ENCODE measurements at places on chromosomes 6 and 20. TPM values are rescaled to one million over a fixed set of nuclear protein-coding genes. Genes with fewer than 3 reads are reported as not detected.

DNA sequence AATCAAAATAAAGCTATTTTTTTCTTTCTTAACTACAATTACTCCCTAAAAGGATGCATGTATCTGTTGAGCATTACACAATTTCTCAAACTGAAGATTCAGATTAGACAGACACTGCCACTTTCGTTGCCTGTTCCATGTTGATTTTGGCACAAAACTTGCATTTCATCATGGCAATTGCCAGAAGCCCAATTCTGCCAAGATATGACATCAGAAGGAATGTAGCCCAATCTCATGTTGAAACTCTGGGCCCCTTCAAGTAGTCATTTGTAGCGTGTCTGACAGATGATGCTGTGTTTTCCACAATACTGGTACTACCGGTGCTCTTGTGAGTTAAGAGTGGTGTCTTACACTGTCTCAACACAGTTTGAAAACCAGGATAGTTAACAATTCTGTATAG, 705.4 kb downstream of the PTPRT start:
- DNase-seq: peak; percentile 22

GRCh38 chr6:49639177-49639817, 2.7 kb upstream of the RHAG start:
- DNase-seq: no peak

DNA sequence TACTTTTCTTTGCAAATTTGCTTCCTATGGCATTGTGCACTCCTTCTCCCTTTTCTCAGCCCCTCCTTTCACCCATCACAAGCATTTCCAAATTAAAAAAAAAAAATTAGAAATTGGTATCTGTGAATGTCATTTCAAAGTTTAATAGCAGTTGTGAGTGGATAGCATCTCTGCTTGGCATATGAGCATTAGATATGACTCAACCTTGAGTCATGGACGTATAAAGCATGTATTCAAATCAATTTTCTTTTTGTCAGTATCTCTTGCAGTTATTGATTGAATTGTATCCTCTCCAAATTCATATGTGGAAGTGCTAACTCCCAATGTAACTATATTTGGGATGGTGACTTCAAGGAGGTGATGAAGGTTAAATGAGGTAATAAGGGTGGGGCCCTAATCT, 60.1 kb upstream of the MAP3K7 start:
- DNase-seq: no peak

GRCh38 chr6:53937461-53937860, 142.7 kb downstream of the LRRC1 start:
- no peak for DNase-seq

- no peak for DNase-seq
These were observed 86.2 kb upstream of the SNAP25 start for GRCh38 chr20:10132387-10132786.

DNA sequence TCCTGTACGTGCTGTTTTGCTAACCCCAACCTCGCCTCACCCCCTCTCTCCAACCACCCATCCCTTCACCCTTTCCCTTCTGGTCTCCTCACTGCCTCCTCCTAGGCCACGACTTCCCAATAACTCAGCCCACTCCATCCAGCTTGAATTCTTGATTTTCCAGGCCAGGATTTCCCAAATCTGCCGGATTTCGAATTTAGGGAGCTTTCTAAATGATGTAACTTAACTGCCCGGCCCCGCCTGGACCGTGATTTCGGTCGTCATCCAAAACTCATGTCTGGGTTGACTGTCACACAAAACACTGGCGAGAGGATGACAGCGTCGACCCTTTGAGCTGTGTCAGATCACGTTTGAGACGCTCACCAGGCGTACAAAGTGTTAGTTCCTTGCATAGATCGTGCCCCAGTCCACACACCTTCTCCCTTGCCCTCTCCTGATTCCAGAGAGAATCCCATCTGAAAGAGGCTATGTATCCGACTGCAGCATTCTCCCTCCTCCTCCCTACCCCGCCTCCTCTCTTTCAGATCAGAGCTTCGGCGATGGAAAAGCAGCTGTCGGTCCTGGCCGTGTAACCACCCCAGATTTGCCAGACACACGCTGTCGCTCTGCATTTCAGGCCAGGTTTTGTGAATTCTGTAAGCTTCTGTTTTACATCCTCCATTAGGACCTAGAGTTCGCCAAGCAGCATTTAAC, 168.2 kb downstream of the GPX5 start:
- DNase-seq: no peak

DNA sequence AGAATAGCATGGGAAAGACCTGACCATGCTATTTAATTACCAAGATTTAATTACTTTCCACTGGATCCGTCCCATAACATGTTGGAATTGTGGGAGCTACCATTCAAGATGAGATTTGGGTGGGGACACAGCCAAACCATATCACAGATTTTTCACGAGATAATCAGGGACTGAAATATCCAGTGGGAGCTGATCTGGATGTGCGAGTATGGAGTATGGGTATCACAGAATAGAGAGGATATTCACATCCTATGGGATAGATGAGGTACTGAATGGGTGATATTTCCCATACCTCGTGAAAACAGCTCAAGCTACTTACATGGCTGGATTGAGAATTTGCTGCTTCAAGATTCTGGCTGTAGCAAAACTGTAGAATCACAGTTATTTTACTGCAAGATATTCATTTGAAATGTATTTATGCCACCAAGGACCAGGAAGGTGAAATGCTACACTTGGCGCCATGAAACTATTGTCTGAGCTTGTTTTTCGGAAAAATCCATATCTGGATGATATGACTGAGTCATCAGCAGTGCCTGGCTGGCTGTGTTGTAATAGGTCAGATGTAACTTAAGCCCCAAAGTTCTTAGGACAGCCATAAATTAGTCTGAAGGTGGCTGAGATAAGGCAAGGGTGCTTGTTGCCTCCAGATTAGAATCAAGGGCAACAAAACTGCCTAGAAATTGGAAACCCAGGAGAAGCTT, 29.8 kb downstream of the KCNS1 start:
- DNase-seq: no peak

DNA sequence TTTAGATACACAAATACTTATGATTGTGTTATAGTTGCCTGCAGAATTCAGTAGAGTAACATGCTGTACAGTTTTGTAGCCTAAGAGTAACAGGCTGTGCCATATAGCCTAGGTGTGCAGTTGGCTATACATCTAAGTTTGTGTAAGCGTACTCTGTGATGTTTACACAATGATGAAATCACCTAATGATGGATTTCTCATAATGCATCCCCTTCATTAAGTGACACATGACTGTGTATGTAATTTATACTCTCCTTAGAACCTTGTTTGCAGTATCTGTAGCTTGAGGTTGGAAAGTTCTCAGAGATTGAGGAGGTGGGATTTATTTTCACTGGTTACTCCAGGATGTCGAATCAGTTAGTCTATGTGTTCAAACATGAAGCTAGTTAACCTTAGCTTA, 67.0 kb upstream of the TMEM30A start:
- DNase-seq: no peak

DNA sequence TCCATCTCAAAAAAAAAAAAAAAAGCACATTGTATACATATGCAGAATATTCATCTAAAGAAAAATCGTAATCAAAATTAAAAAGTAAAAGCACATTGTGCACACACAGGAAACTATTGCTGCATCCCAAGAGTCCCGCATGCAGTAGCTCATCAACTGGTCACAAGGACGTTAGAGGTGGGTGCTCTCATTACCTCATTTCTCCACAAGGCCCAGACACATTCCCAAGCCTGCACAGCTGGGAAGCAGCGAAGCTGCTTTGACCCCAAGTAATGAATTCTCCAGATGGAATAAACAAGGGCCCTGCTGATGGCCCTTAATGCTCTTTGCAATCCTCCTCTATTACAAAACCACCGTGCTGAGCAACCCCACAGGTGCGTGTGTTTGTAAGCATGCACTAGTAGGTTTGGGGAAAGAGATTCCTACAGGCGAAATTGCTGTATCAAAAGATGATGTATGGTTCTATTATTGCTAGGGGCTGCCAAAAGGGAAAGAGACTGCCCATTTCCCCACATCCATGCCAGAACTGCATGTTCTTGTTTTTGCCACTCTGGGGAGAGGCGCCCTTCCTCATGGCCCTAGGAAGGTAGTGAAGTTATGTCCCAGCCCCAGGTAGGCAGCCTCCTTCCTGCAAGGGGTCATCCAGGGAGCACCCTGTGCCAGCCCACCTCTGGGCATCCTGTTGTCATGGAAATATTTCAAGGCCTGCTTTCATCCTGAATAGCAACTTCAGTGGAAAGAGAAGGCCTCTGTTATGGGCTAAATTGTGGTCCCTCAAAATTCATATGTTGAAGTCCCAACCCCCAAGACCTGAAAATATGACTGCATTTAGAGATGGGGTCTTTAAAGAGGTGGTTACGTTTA, 34.6 kb upstream of the PTGIS start:
- no peak for DNase-seq

DNA sequence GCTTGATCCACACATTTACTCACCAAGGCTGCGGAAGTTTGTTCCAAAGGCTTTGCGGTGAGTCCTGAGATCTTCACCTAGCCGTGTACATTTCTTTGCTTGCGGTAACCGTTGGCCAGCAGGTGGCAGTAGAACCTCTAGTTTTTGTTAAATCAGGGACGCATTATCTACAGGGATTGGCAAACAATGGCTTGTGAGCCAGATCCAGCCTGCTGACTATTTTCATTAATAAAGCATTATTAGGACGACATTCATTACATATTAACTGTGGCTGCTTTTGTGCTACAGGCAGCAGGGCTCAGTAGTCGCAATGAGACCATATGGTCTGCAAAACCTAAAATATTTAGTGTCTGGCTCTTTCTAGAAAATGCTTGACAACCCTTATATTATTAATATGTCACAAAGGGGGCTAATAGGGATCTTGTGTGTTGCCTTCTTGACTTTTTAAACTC, 174.1 kb downstream of the DOK5 start:
- DNase-seq: peak; percentile 89

GRCh38 chr6:845101-845500, 152.2 kb upstream of the EXOC2 start:
- DNase-seq: no peak

DNA sequence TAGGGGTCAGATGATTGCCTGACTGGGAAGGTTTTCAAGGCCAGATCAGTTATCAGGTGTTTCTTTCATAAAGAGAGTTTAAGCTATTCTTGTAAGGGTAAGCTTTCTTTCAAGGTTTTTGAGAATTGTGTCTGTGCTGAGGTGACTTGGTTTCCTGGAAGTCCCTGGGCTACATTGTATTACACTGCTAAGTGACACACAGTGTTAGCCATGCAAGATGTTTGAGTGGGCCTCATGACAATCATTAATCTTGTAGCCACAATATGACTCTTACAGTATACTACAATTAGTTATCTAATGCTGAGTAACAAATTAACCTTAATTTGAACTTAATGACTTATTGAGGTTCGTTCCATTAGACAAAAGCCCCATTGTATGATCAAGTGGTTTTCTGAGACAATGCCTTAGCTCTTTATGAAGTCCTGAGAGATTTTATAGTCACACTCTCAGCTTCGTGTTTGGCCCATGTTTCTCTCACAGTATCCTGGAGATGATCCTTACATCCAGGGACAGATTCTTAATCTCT, 186.7 kb downstream of the RPS12 start:
- DNase-seq: no peak

GRCh38 chr20:10671221-10671918, 2.4 kb downstream of the JAG1 start:
- DNase-seq: peak; percentile 75

DNA sequence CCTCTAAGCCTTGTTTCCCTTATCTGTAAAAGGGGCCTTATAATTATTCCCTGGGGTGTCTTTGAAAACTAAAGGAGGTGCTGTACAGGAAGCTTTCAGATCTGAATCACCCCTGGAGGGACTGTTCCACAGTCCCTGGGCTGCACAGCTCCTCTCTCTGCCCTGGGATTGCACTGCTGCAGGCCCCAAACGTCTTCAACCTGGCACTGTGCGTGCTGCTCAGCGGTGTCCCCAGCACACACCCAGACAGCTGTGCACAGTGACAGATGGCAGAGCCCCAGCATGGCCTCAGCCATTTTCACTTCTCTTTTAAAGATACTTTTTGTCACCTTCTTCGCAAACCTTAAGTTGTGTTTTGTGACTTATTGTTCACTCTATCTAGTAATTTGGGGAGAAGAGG, 50.7 kb upstream of the INSM1 start:
- DNase-seq: no peak

- no peak for DNase-seq
These were observed 11.1 kb downstream of the LMBRD1 start for GRCh38 chr6:69785697-69786096.

- no peak for DNase-seq
These were observed 35.2 kb upstream of the NOP56 start for GRCh38 chr20:2617099-2617714.

DNA sequence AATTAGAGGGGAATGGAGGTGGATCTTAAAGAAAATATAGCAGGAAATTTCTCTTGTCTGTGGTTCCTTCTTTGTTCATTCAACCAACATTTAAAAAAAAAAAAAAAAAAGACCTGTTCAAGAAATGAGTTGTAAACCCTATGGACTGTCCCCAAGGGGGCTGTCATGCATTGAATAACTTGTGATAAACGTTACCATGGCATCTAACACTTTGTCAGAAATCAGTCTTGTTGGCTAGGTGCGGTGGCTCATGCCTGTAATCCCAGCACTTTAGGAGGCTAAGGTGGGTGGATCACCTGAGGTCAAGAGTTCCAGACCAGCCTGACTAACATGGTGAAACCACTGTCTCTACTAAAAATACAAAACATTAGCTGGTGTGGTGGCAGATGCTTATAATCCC, 381.7 kb downstream of the BCKDHB start:
- DNase-seq: no peak

DNA sequence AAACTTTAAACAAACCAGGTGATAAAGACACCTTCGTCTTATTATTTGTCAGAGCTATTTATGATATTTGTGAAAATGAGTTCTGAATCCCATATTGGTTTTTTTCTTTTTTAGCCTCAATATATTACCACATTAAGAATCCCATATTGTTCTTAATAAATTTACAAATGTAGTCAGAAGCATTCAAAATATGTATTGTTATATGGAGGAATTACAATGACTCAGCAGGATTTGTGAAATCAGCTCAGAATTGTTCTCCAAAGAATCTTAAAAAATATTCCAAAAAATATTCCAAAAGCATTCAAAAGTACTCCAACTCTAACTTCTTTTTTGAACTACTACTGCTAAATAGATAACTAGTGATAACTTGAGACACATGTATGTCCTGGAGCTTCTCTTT, 6.5 kb upstream of the ZNF343 start:
- DNase-seq: no peak

GRCh38 chr20:63374504-63374903, 13.4 kb upstream of the CHRNA4 start:
- DNase-seq: no peak

GRCh38 chr20:6582449-6582848, 185.0 kb upstream of the BMP2 start:
- DNase-seq: no peak

- no peak for DNase-seq
These were observed 1.8 kb upstream of the SPEF1 start for GRCh38 chr20:3783068-3783489.

Gene MYLK2
- total RNA-seq: not detected

Gene OPRL1
- 1.7 TPM for total RNA-seq

Gene SLC17A1
- total RNA-seq: 0.63 TPM

Gene PNPLA1
- total RNA-seq: 0.14 TPM

Gene TNXB
- total RNA-seq: 30.1 TPM

Gene CCDC170
- 0.69 TPM for total RNA-seq

Gene OXT
- total RNA-seq: 0.46 TPM

Gene EYS
- total RNA-seq: not detected

Gene NOX3
- not detected for total RNA-seq

Gene SEC23B
- 69.3 TPM for total RNA-seq

Gene RAD21L1
- total RNA-seq: not detected

Gene FAM83B
- 14.5 TPM for total RNA-seq
